ENCODE measurements at places on chromosomes 6 and 20.

GRCh38 chr20:48080583-48080982, 295.3 kb upstream of the SULF2 start:
- DNase-seq, result no peak

DNA sequence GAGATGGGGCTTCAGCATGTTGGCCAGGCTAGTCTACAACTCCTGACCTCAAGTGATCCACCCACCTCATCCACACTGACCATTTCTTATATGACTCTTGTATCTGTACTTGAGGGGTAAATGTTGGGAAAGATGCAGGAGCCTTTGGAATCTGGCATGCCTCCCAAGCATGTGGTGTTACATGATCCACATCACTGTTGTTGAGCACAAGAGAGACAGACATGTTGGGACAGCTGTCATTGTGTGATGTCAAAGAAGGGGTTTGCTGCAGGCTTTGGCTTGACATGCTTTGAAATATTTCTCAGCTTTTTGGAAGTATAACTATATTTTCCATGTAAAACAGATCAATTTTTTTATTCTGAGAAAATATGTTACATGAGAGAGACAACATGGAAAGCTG, 139.9 kb downstream of the MOXD1 start:
- DNase-seq, result no peak

DNA sequence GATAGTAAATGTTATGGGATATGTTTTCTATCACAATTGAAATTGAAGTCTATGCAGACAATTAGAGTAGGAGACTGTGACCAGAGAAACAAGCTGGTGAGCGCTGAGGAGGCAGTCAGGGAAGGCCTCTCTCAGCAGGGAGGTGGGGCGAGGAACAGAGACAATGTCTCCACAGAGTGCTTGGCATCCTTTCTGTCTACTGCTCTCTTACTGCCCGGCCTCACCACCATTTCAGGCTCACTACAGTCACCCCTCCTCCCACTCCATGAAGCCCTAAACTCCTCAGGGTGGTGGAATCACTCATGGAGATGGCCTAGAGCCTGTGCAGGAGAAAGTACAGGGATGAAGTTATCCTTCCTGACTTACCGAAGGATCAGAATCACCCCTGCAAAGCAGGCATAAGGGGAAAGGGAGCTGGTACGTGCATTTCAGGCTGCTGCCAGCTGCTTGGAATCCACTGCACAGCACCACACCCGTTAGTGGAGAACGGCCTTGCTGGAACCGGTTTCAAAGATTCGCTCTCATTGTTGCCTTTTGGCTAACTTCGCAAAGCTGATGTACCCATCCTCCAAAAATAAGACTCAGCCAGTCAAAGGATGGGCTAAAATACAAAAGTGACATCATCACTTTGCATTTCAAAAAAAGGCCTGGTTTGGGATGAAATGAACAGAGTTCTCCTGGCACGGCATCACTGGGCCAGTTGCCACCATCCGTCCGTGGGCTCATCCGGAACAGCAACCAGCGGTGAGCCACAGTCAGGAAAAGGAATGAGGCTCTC, 67.3 kb downstream of the SLC22A23 start:
- peak; percentile 71 for DNase-seq

GRCh38 chr6:151027295-151027747, 161.8 kb downstream of the MTHFD1L start:
- DNase-seq, result no peak
